ENCODE measurements at places on chromosomes 12 and 14.
A peak's percentile ranks its signal among the peaks of the same experiment; 100 is the strongest.

DNA sequence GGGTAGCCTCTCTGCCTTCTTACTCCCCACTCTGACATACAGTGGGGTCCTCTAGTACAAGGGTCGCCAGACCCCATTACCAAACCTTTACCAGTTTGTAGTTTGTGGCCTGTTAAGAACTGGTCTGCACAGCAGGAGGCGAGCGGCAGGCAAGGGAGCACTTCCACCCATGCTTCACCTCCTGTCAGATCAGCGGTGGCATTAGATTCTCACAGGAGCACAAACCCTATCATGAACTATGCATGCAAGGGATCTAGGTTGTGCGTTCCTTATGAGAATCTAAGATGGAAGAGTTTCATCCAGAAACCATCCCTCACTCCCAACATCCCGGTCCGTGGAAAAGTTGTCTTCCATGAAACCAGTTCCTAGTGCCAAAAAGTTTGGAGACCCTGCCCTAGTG is 146.5 kb downstream of the HMGA2 start:
- DNase-seq = no peak

GRCh38 chr12:795305-795704 is 42.9 kb downstream of the WNK1 start:
- DNase-seq = peak; percentile 50

GRCh38 chr14:50955373-50956043 is 11.2 kb upstream of the PYGL start:
- no peak for DNase-seq

DNA sequence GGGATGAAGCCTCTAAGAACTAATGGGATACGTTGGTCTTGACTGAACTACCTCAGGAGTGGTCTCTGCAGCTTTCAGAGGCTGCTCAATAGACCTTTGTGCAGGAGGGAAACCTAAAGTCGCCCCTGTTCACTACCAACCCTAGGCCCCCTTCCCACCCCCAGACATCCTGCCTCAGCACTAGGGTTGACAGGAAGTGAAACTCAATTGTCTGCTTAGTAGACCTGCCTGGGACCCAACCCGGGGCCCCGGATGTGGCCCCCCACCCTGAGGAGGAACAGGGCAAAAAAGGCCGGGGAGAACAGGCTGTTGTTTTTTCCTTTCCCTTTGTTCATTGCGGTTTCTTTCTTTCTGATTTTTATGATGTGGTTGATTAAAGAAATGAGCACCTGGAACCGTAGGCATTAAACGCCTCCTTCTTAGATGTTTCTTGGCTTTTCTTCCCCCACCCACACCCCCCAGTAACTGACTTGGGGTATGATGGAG is 1.6 kb upstream of the DGKA start:
- peak; percentile 79 for DNase-seq

GRCh38 chr14:88919502-88919901 is 95.1 kb downstream of the TTC8 start:
- DNase-seq = no peak
